ENCODE measurements at places on chromosomes 4 and X.

DNA sequence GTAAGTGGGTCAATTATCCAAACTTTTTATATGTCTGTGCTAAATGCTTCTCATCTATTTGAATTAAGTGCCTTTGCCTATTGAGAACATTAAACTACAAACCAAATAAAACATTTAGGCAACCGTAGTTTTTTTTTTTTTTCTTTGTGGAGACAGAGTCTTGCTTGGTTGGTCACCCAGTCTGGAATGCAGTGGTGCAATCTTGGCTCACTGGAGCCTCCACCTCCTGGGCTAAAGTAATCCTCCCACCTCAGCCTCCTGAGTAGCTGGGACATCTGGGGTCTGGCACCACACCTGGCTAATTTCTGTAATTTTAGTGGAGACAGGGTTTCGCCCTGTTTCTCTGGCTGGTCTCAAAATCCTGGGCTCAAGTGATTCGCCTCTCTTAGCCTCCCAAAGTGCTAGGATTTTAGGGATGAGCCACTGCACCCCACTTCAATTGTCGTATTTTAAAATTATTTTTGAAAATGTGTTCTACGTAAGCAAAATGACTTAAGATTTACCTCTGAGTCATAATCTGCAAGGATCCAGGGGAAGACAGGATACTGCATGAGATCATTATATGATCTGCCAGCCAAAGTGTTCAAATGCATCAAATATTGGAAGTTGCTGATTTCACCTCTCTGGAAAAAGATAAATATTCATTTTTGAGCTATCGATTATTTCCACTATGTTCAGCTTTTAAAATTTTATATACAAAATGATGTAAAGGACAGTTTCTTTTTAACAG lies 125.6 kb downstream of the CDS1 start:
- DNase-seq = no peak

- DNase-seq = no peak
These were observed 1492.2 kb upstream of the TENM3 start for GRCh38 chr4:180751009-180751408.

DNA sequence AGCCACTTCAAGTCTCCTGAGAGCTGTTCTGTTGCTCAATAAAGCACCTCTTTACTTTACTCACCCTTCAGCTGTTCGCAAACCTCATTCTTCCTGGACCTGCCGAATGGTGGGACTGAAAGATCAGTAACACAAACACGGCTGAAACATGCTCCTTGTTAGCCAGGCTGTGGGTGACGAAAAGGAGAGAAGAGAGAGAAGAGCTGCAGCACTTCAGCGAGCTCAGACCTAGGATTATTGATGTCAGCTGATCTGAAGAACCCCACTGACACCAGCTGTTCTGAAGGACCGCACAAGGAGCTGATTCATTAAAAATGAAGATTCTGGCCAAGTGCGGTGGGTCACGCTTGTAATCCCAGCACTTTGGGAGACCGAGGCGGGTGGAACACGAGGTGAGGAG lies 2020.0 kb upstream of the ADGRL3 start:
- no peak for DNase-seq

DNA sequence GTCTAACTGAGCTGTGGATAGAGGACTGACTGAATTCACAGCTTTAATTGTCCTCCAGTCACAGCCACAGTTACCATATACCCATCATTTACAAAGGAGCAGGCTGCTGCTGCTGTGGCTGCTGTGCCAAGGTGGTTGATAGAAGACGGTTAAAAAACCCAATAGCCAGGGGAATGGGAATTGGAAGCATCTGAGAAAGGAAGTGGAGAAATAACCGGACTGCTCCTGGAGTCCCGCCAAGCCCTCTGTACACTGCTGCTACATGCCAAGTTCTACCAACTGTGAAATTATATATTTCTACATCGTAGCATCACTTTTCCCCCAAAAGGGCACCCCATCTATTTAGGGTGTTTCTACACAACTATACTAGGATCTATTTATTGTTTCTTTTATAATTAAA lies 279.7 kb upstream of the ARX start:
- no peak for DNase-seq

GRCh38 chr4:78581618-78582017 lies 30.0 kb downstream of the ANXA3 start:
- peak; percentile 64 for DNase-seq

- no peak for DNase-seq
These were observed 254.2 kb downstream of the KCTD8 start for GRCh38 chr4:44194365-44194764.

- no peak for DNase-seq
These were observed 163.2 kb upstream of the ETNPPL start for GRCh38 chr4:108926061-108926460.

GRCh38 chrX:129230850-129231512 lies 292.3 kb downstream of the SMARCA1 start:
- no peak for DNase-seq

DNA sequence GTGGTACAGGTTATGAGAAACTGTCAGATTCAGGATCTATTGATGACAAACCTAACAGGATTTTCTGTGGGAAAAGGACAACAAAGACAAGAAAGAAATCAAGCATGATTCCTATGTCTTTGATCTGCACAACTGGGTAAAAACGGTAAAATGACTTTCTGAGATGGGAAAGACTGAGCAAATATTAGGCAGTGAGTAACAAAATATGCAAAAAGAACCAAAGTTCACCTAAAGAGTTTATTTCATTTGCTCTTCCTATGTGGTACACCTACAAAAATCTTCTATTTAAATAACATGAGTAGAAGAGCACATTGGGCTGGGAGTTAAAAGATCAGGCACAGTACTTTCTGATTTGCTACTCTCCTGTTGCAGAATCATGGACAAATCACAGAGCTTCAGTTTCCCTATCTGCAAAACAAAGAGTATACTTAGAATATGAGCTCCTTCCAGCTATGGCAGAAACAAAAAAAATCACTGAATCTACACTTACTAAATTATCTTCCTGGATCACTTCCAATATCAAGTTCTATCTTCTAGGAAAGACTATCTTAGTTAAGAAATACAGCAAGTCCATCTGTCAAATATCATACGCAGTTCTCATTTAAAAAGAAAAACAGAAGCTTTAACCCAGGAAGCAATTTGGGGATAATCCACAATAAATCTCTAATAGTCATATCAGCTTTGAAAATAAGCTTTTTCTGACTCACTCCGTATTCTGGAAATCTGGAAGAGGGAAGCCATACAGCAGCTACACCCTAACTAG lies 37.4 kb downstream of the NFXL1 start:
- DNase-seq = no peak

- DNase-seq = no peak
These were observed 314.1 kb downstream of the STK32B start for GRCh38 chr4:5365071-5366008.

DNA sequence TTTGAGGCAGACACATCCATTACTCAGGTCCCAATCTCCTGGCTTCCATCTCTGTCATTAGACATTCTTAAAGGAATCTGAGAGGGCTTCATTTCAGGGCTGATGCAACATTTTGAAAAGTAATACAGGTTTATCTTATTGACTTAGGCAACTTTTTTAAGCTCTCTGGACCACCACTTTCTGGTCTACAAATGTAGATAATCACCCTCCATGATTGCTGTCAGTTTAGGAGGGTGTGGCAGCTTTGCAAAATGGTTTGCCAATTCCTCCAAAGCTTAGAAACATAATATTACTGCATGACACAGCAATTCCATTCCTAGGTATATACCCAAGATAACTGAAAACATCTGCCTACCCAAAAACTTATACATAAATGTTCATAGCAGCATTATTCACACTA lies 77.6 kb downstream of the ARHGAP6 start:
- no peak for DNase-seq

- DNase-seq = peak; percentile 86
These were observed 763 bp downstream of the GRSF1 start for GRCh38 chr4:70838666-70839588.

DNA sequence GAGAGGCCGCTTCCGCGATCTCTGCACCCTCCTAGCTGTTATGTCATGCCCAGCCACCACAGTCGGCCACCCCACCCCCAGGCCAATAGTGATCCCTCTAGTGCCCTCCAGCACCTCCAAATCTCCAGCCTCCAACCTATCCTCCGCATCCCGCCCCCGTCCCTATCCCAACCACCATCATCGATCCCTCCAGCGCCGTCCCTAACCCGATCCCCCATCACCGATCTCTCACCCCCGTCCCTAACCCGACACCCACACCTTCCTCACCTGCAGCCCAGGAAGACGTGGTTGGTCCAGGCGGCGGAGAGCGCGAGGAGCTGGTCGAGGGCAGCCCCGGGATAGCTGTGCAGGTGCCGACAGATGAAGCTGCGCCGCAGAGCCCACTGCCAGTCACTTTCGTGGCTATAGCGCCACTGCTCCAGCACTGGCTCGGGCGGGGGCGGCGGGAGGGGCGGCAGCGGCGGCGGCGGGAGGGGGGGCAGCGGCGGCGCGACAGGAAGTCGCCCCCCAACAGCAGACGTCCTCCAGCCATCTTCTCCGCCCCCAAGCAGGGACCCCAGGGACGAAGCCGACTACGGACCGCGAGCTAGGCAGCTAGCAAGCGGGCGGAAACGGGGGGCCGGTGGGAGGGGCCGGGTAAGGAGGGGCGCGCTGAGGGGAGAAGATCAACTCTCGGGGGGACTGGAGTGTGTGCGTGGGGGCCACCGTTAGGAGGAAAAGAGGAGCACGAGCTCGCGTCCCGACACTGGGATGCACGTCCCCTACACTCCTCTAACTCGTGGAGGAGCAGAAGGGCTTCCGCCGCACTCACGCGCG lies 552 bp downstream of the NKRF start:
- DNase-seq = peak; percentile 79

DNA sequence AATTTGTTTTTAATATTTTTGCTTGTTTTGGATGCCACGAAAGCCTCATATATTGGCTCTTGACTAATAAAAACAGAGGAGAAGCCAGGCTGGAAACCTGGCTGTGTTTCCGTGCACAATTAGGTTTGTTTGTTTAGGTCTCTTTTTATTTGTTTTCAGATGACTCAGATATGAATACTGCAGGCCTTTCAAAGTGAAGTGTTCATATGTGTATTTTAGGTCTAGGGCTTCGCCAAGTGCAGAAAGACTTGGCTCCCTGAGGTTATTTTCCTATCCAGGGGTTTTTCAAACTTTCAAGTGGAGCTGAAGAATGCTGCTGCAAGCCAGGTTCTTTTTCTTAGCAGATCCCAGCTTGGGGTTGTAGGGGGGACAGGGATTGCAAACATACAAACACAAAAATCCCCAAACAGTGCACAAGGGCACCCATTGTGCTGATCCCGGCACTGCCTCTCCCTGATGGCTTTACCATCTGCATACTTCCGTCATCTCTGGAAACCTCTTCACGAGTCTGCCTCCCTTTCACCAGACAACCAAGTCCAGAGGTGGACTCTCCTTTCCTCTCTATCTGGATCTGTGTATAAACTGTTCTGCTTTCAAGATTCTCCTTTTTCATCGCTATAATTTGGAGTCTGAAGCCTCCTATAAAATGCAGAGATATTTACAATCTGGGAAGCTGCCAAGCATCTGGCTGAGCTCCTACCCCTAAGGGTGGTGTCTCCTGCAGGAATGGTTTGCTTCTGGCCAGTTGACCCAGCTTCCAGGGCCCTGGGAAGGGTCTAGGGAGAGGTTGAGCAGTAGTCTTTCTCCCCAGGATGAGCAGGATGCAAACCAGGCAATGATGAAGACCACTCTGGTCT lies 108.6 kb downstream of the SMIM20 start:
- no peak for DNase-seq

DNA sequence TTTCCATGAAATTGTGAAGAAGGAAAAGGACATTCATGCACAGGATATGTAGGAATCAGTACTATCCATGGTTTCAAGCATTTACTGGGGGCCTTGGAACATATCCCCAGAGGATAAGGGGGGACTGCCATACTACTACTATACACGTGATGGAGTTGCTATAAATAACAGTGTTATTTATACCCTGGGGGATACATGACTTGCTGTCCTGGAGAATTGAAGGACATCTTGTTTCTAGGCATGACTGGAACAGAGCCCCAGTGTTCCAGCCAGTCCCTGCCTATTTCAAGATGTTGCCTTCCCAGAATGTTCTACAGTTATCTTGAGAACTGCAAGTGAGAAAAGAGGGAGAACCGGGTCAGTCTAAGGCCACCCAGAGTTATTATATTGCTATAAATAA lies 39.6 kb upstream of the ZNF81 start:
- DNase-seq = no peak

DNA sequence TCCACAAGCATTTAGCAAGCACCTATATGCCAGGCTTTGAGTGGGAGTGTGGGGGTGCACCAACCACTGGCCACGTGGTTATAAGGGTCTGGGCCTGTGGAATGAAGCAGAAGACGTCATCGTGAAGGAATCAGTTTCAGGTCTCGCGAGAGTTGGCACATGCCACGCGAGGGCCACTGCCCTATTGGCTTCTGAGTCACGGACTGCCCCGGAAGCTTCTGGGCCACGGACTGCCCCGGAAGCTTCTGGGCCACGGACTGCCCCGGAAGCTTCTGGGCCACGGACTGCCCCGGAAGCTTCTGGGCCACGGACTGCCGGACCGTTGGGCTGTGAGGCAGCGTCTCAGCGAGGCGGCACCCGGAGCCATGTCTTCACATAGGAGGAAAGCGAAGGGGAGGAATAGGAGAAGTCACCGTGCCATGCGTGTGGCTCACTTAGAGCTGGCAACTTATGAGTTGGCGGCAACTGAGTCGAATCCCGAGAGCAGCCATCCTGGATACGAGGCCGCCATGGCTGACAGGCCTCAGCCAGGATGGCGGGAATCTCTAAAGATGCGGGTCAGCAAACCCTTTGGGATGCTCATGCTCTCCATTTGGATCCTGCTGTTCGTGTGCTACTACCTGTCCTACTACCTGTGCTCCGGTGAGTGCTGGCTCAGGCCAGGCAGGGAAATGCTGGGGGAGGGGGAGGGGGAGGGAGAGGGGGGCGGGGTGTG lies at the start of gene FMR1NB:
TSS of gene FMR1NB (plus strand) at position 300 of the 715 bp plus-strand sequence. CDS start at position 366, 66 bp downstream.
- DNase-seq = no peak

- DNase-seq = peak; percentile 64
These were observed 86.7 kb downstream of the ATP8A1 start for GRCh38 chr4:42570221-42570620.

DNA sequence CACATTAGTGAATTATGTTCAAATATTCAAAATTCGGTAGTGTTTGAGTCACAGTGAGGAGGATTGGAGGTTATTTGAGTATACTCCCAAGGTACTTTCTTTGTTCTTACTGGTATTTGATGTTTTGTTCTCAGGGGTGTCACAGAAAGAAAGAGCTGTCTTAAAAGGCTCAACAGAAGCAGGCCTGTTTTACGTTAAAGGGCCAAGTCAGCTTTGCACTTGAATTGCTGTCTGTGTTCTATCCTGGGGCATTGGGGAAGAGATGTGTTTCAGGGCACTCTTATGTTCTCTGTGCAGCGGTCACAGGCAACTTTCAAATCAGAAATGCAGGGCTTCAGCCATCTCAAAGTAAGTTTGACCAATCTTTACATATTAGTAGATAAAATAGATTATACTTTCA lies 1113.1 kb upstream of the LCORL start:
- DNase-seq = no peak
